ENCODE measurements at places on chromosomes 4 and X. TPM values are rescaled to one million over a fixed set of nuclear protein-coding genes. Genes with fewer than 3 reads are reported as not detected.
A peak's percentile ranks its signal among the peaks of the same experiment; 100 is the strongest.

The ZFP42 gene
- polyA plus RNA-seq = 1.5 TPM

The MOB1B gene
- 45.6 TPM for polyA plus RNA-seq

The AFF2 gene
- polyA plus RNA-seq = 4.7 TPM

DNA sequence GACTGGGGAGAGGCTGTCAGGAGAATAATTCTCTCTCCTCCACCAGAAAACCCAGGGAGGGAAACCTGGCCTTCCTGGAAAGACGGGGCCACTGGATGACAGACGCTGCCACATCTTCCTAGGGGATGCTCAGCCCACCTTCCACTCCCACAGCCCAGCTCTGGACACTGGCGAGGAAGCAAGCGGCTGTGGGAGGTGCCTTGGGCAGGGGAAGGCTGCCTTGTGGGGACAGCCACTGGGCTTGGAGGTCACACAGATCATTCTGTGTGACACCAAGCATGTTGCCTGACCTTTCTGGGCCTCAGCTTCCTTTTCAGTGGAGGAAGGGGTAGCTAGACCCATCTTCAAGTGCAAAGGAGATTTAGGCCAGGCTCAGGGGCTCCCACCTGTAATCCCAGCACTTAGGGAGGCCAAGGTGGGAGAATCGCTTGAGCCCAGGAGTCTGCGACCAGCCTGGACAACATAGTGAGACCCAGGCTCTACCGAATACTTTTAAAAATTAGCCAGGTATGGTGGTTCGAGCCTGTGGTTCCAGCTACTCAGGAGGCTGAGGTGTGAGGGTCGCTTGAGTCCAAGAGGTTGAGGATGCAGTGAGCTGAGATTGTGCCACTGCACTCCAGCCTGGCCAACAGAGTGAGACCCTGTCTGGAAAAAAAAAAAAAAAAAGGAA lies 9.8 kb upstream of the MSX1 start:
- no peak for DNase-seq

GRCh38 chrX:80550722-80551121 lies 130.5 kb downstream of the TENT5D start:
- no peak for DNase-seq

- no peak for DNase-seq
Observed at GRCh38 chr4:107187091-107187490, 151.0 kb upstream of the DKK2 start.

- no peak for DNase-seq
Observed at GRCh38 chrX:71618303-71618721, at the start of gene CXCR3. Gene CXCR3 (minus strand): TSS chrX:71618511. CDS start chrX:71618449, 62 bp downstream.

DNA sequence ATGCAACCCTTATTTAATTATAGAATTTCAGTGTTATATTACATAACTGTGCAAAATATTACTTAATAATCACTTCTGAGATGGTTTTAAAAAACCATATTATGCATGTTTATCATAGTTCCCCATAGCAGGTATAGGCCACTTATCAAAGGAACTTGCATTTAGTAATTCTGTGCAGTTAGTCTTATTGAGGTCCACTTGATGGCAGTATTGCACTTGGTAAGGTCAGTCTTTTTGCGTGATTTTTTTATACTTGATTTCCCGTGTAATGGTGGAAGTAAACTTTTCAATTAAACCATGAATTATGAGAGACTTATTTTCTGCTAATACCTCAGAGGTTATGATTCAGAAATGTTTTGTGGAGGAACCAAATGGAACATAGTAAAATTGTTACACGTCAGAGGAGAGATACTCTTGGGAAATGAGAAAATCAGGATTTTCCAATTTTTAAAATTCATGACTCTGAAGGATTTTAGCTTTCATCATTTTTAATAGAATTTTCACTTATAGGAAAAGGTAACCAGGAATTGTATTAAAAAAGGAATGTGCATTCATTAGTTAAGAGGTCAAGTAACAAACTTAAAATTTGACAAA lies 230.0 kb downstream of the CCSER1 start:
- peak; percentile 28 for DNase-seq

- no peak for DNase-seq
Observed at GRCh38 chr4:6008766-6009385, 9.4 kb downstream of the C4orf50 start.

- no peak for DNase-seq
Observed at GRCh38 chrX:31092970-31093638, 21.3 kb upstream of the FTHL17 start.

DNA sequence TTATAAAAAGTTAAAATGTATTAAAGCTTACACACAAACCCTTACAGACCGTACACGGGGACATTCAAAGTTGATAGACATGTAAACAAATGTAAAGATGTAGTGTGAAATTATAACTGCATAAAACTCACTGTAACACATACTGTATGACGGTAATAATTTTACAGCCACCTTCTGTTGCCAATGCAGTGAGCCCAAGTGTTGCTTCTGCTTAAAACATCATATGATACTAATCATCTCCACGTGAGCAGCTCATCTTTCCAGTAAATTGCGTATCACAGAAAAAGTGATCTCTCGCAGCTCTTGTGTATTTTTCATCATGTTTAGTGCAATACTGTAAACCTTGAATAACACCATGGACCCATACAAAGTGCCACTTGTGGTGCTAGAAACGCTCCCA lies 233.2 kb downstream of the STK32B start:
- no peak for DNase-seq

GRCh38 chr4:184983672-184984356 lies 34.5 kb upstream of the HELT start:
- peak; percentile 34 for DNase-seq

DNA sequence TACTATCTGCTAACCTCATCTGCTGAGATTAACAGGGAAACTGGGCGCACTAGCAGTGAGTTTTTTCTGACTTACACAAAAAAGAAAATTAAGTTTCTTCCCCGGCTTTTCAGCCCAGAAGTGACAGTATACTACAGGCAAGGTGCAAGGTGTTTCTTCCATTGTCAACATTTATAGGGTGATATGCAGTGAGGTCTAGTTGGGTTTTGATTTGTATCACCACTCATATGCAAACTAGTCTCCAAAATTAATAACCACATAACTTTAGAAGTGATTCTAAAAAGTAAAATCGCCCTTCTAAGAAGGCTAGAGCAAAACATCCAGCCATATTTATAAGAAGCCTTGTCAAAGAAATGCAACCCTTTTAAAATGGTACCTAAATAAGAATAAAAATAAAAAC lies 640.1 kb downstream of the ARAP2 start:
- DNase-seq = no peak

DNA sequence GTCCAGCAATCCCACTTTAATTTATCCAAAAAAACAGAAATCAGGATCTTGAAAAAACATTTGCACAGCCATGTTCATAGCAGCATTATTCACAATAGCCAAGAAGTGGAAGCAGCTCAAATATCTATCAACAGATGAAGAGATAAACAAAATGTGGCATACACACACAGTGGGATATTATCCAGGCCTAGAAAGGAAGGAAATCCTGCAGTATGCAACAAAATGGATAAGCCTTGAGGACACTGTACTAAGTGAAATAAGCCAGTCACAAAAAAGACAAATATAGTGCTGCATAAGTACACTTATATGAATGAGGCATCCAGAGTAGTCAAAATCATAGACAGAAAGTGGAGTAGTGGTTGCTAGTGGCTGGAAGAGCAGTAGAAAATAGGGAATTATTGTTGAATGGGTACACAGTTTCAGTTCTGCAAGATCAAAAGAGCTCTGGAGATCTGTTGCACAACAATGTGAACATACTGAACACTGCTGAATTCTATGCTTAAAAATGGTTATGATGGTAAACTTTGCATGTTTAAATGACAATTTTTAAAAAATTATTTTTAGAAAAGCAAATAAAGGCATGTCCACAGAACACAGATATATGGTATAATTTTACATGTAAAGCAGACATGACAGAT lies 25.6 kb downstream of the CHM start:
- no peak for DNase-seq

DNA sequence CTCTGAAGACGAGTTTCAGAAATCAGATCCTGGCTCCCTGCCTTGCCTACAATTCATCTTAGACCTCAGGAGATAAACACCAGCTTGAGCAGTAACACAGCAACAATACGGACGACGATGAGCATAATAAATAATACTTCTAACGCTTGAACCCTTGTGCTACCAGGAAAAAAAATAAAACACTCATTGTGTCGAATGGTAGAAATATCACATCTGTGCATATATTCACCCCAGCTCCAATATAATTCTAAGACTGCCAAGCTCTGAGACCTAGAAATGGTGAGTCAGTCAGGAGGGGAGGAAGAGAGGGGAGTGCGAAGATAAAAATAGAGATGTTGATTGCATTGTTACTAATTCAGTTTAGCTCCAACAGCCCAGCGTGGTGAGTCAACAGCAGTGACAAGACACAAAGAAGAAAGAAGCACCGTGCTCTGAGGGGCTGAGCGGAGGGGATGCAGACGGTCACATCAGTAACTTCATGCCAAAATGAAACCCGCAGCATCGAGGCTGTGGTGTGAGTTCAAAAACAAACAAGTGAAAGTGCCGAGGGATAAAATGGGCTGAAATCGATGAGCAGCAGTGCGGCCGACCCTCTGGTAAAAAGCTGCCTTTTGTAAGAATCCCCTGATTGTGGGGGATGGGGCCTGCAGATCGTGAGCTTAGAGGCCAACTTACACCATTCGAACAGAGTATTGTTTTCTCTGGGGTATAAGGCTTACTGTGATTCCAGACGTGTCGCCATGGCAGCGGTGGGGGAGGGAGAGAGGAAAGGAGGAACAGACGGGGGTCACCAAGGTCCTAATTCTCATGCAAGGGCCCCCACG lies 150.4 kb downstream of the MGST2 start:
- DNase-seq = peak; percentile 63

DNA sequence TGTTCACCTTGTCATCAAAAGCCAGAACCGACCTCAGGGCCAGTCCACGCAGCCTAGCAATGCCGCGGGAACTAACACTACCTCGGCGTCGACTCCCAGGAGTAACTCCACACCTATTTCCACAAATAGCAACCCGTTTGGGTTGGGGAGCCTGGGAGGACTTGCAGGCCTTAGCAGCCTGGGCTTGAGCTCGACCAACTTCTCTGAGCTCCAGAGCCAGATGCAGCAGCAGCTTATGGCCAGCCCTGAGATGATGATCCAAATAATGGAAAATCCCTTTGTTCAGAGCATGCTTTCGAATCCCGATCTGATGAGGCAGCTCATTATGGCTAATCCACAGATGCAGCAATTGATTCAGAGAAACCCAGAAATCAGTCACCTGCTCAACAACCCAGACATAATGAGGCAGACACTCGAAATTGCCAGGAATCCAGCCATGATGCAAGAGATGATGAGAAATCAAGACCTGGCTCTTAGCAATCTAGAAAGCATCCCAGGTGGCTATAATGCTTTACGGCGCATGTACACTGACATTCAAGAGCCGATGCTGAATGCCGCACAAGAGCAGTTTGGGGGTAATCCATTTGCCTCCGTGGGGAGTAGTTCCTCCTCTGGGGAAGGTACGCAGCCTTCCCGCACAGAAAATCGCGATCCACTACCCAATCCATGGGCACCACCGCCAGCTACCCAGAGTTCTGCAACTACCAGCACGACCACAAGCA lies 898 bp downstream of the UBQLN2 start:
- DNase-seq = no peak

- DNase-seq = no peak
Observed at GRCh38 chrX:80667967-80668366, 141.7 kb downstream of the BRWD3 start.

GRCh38 chrX:33014949-33015348 lies 196.4 kb downstream of the DMD start:
- DNase-seq = no peak

GRCh38 chrX:101682723-101683122 lies 23.1 kb upstream of the ARMCX2 start:
- DNase-seq = no peak

DNA sequence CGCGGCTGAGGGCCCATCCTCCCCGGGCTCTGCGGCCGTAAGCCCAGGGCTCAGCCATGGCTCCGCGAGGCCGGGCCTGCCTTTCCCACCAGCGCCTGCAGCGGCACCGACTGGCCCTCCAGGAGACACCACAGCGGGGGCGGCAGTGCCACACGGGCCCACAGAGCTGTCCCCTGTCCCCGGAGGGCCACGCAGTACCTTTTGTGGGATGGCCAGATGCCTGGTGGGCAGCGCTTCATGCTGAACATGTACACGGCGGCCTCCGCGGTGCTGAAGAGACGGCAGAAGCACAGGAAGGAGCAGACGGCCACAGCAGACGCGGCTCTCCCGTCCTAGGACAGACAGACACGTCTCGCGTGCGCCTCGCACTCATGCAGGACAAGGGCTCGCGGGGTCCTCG lies 50.4 kb downstream of the GAK start:
- no peak for DNase-seq

DNA sequence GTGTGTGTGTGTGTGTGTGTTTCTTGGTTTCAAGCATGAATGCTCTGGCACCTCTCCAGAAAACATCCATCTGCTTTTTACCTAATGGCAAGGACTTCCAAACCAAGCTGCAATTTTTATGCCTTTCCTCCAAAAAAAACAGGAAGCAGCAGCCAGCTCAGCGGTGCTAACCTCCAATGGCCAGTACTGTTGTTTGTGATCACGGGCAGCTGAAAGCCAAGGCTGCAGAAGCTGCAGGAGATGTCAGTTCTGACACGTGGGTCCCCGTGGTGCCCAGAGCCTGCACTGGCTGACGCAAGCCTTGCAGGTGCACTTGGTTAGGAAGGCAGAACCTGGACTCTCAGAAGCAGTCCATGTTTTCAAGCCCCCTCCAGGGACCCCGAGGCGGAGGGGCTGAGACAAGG lies 313.6 kb upstream of the DDX53 start:
- DNase-seq = peak; percentile 28

DNA sequence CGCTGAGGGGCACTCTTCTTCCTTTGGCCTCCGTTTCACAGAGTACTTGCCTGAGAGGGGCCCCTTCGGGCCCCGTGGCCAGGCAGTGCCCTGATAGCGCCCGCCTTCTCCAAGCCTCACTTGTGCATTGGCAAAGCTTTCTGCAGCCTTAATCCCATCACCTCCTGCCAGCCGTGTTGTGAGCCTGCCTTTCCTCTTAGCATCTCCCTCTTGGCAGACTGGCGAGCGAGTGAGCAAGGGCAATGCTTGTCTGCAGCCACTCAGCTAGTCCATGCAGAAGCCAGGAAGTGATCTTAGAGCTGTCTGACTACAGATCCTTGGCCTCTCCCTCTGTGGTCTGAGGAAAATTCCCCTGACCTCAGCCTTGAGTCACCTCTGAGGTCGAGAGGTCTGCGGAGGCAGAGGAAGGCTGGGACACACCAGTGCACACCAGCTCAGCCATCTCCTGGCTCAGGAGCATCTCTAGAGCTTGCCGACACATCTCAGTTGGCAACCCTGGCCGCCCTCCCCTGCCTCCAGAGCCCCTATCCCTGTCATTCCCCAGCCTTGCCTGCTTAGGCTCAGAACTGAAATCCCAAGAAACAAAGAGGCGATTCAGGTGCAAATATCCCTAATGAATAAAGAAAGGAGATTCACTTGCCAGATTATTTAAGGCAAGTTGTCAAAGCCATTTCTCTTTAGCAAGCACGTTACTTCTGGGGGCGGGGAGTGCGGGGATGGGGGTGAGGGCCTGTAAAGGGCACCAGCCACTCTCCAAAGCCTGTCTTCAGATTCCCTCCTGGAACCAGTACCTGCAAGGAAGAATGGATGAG lies 143.5 kb upstream of the MAMLD1 start:
- no peak for DNase-seq

GRCh38 chr4:77094496-77094895 lies 18.7 kb upstream of the CCNI start:
- no peak for DNase-seq
